Left lung (tissue), 14 donors: ENCODE measurements at places on chromosomes 12 and 14. TPM values are rescaled to one million over a fixed set of nuclear protein-coding genes. Genes with fewer than 3 reads are reported as not detected.
A peak's percentile ranks its signal among the peaks of the same experiment; 100 is the strongest.

DNA sequence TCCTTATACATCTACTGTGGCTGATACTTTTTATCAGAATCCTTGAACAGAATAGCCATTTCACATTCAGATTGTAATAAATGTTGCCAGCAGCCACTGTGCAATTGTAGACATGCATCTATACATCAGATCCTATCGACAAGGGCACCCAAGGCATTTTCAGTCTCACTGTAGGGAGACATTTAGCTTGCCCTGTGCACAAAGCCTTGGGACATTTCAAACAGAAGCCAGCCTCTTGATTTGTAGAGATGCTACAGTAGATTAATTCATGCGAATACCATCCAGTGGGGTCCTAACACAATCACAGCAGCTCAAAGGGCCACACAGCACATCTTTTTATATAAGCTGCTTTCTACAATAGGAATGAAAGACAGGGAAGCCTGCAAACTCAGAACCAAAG, 81.4 kb downstream of the SLC8A3 start:
- no peaks in the 10 kb centered on the region for H3K36me3 ChIP-seq
- H3K27me3 ChIP-seq, result peaks cover 17% of the 10 kb centered on the region
- H3K27ac ChIP-seq, result no peak overlapping the region
- H3K4me1 ChIP-seq, result no peaks in the 10 kb centered on the region

The RNASE11 gene
- total RNA-seq, result not detected

- no peak for DNase-seq
- no peak overlapping the region for H3K4me3 ChIP-seq
- H3K27me3 ChIP-seq, result no peaks in the 10 kb centered on the region
- H3K4me1 ChIP-seq, result no peaks in the 10 kb centered on the region
- H3K27ac ChIP-seq, result no peak overlapping the region
Measured at GRCh38 chr14:104335611-104336010, 197.2 kb downstream of the KIF26A start.

GRCh38 chr12:72723732-72724131, 451.6 kb downstream of the TRHDE start:
- H3K4me3 ChIP-seq, result no peak overlapping the region
- no peaks in the 10 kb centered on the region for H3K4me1 ChIP-seq
- no peak overlapping the region for H3K27ac ChIP-seq
- DNase-seq, result no peak

The LBHD2 gene
- total RNA-seq, result not detected

- H3K4me3 ChIP-seq, result no peak overlapping the region
- H3K36me3 ChIP-seq, result no peaks in the 10 kb centered on the region
- no peak for DNase-seq
- no peaks in the 10 kb centered on the region for H3K27me3 ChIP-seq
- H3K4me1 ChIP-seq, result no peaks in the 10 kb centered on the region
- H3K27ac ChIP-seq, result no peak overlapping the region
Measured at GRCh38 chr12:50411051-50411660, 10.5 kb downstream of the LARP4 start.

- no peaks in the 10 kb centered on the region for H3K36me3 ChIP-seq
- no peak overlapping the region for H3K27ac ChIP-seq
- no peaks in the 10 kb centered on the region for H3K27me3 ChIP-seq
- no peaks in the 10 kb centered on the region for H3K4me1 ChIP-seq
- no peak for DNase-seq
Measured at GRCh38 chr12:33770652-33771051, 251.6 kb upstream of the ALG10 start.

- no peak for DNase-seq
- no peak overlapping the region for H3K27ac ChIP-seq
- no peak overlapping the region for H3K4me3 ChIP-seq
- no peaks in the 10 kb centered on the region for H3K27me3 ChIP-seq
- H3K4me1 ChIP-seq, result no peaks in the 10 kb centered on the region
- H3K36me3 ChIP-seq, result no peaks in the 10 kb centered on the region
Measured at GRCh38 chr12:72072592-72073212, 134.1 kb downstream of the TPH2 start.

The HOXC10 gene
- not detected for total RNA-seq

The GARIN6 gene
- total RNA-seq, result not detected

- H3K4me1 ChIP-seq, result no peaks in the 10 kb centered on the region
- H3K27ac ChIP-seq, result no peak overlapping the region
- H3K27me3 ChIP-seq, result no peaks in the 10 kb centered on the region
- no peaks in the 10 kb centered on the region for H3K36me3 ChIP-seq
- no peak overlapping the region for H3K4me3 ChIP-seq
Measured at GRCh38 chr14:105854600-105855245, 328.3 kb downstream of the TMEM121 start.

- no peaks in the 10 kb centered on the region for H3K27me3 ChIP-seq
- no peak overlapping the region for H3K4me3 ChIP-seq
- DNase-seq, result peak; percentile 56
- H3K4me1 ChIP-seq, result no peaks in the 10 kb centered on the region
Measured at GRCh38 chr12:104974626-104975290, 11.4 kb upstream of the NOPCHAP1 start.

The SERPINA9 gene
- total RNA-seq, result not detected

DNA sequence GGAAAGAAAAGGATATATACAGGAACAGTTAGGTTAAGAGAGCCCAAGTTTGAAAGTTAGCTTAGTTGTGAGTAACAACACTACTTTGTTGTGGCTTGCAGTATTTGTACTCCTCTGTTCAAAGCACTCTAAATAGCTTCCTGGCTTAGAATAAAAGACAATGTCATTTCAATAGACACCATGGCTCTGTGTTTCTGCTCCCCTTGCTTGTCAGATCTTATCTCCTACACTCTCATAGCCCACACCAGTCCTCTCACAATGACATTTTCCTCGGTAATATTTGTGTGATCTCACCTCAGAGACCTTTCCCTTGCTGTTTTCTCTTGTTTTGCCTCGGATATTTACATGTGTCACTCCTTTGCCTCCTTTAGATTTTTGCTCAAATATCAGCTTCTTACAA, 418.4 kb downstream of the MDGA2 start:
- no peaks in the 10 kb centered on the region for H3K27me3 ChIP-seq
- H3K27ac ChIP-seq, result no peak overlapping the region
- no peaks in the 10 kb centered on the region for H3K4me1 ChIP-seq
- H3K4me3 ChIP-seq, result no peak overlapping the region
- no peaks in the 10 kb centered on the region for H3K36me3 ChIP-seq

The KCNC2 gene
- total RNA-seq, result not detected

The ADGRD1 gene
- 70.2 TPM for total RNA-seq

The CLEC4A gene
- total RNA-seq, result 21.1 TPM

DNA sequence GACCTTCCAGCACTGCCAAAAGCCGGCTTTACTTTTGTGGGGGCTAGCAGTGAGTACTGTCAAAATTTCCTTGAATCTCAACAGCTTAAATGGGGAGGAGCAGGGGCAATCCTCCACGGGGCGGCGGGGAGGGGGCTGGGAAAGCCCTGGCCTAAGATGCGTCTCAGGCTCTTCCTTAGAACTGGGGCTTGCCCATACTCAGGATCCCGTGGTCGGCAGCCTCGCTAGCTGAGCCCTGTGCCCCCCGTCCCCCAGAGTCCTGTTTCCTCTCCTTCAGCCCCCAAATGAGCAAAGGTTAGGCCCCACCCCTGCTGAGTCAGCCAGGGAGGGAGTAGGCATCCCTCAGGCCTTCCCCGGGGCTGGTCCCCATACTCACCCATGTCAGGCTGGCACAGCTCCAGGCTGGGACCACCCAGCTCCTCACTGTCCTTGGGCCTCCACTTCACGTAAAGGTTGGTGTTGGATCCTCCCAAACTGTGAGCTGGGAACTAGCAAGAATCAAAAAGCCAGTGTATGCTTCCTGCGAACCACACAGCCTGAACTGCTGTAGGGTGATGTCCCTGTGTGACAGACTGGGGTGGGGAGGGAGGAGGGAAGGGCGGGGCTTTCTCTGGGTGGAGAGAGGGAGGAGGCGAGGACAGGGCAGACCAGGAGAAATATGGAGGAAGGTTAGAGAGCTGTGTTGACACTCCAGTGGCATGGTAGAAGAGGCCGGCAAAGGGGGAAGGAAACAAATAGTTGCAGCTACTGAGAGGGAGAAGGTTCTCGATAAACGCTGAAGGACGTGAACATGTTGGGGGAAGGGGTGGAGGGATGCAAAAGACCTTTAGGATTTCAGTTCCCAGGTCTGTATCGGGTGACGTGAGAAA, 5.9 kb upstream of the BAZ2A start:
- H3K4me1 ChIP-seq, result peaks cover 25% of the 10 kb centered on the region
- peak overlapping the region; percentile 90 for H3K4me3 ChIP-seq
- no peaks in the 10 kb centered on the region for H3K27me3 ChIP-seq
- peak; percentile 93 for DNase-seq

The CCDC197 gene
- not detected for total RNA-seq

DNA sequence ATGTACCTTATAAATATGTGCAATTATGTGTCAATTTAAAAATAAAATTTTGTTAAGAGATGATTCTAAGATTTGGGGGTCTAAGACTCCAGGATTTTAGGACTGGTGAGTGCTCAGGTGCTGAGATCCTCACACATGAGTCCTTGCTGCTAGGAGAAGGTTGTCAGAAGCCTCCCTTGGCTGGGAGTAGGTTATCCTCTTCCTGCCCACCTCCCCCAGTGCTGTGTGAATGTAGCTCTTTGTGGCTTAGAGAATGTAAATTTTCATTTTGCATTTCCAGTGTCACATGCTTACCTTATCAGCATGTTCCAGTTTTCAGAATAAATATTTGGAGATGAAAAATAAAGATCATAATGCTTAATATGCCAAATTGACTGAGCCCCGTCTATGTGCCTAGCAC, 114.2 kb upstream of the MDM1 start:
- H3K36me3 ChIP-seq, result no peaks in the 10 kb centered on the region
- H3K27me3 ChIP-seq, result no peaks in the 10 kb centered on the region
- no peak overlapping the region for H3K4me3 ChIP-seq
- no peak overlapping the region for H3K27ac ChIP-seq

The TSHR gene
- total RNA-seq, result 0.24 TPM

The PGAM5 gene
- 24.7 TPM for total RNA-seq

GRCh38 chr12:25276199-25276937, 25.6 kb upstream of the KRAS start:
- H3K36me3 ChIP-seq, result no peaks in the 10 kb centered on the region
- no peaks in the 10 kb centered on the region for H3K4me1 ChIP-seq
- H3K4me3 ChIP-seq, result no peak overlapping the region
- DNase-seq, result no peak
- no peak overlapping the region for H3K27ac ChIP-seq
